ENCODE measurements at places on chromosomes 6 and 20. TPM values are rescaled to one million over a fixed set of nuclear protein-coding genes. Genes with fewer than 3 reads are reported as not detected.

DNA sequence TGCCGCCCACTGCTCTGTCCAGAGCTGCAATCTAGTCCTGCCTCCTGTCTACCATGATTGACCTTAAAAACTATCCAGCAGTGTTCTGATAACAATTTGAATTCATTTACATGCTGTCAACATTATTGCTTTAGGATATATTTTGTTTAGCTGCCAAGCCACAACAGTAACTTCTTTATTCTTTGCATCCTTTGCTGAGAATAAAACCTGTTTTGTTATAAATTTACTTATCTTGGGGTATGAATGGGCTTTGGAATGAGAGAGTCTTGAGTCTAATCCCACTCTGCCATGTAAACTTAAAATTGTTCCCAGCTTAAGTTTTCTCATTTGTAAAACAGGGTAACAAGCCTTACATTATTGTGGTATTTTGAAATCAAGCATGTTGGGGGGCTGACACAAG lies 116.4 kb downstream of the FLRT3 start:
- no peak for DNase-seq
- H3K4me1 ChIP-seq = peaks cover 6% of the 10 kb centered on the region
- H3K27ac ChIP-seq = no peak overlapping the region
- no peak overlapping the region for H3K4me3 ChIP-seq

DNA sequence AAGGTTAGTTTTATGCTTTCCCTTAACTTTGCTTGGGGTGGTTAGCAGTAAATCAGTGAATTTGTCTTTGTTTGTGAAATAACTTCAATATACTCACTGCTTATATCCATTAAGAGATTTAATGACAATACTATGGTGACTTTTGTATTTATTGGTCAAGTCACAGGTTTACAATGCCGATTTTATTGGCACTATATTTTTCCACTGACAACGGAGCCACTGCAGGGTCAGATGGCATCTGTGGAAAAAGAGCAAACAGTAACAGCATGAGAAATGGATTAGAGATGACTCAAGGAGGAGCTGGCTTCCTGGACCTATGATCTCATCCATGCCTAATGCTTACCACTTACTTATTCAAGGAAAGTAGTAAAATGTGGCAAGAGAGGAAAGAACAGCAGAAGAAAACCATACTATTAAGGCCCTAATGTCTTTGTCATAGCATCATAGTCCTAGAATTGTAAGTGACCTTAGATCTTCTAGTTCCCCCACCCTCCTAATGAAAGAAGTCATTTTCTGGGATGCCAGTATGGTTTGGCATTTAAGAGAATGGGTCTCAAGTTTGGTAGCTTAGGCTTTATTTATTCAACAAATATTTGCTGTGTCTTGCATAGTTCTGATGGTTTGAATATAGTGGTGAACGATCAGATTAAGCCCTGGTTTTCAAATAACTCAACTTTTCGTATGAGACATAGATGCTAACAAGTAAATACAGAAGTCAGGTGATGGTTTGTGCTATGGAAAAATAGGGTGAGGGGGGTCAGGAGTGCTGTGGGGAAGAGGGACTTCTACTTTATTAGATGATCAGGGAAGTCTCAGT lies 18.5 kb downstream of the RNF144B start:
- H3K27ac ChIP-seq = peak overlapping the region; percentile 36
- DNase-seq = no peak
- peaks cover 21% of the 10 kb centered on the region for H3K36me3 ChIP-seq
- peaks cover 7% of the 10 kb centered on the region for H3K4me1 ChIP-seq
- no peaks in the 10 kb centered on the region for H3K27me3 ChIP-seq

DNA sequence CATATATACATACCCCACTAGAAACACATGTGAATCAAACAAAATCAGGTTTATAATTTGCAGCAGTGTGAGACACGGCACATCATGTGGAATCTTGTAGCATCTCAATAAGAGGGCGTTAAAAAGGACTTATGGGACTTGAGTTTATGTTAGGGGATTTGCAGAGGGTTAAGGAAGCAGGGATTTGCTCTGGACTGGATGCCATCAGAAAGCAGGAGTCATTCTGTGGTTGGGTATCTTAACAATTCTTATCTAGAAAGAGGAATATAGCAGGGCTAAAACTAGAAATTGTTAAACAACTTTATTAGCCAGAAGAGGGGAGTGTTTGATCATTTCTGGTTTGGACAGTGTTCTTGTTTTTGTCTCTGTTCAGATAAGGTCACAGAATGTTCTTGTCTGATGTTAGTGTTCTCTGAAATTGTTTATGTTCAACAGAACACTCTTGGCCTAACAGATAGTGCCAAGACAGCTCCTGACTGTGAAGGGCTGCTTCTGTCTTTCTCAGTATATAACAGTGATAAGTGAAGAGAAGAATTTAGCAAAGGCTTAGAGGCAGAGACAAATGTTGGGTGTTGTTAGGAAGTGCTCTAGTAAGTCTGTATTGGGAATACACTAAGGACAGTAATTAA lies 39.2 kb downstream of the LIN28B start:
- no peak for DNase-seq
- no peak overlapping the region for H3K4me3 ChIP-seq
- H3K4me1 ChIP-seq = no peaks in the 10 kb centered on the region
- H3K27ac ChIP-seq = no peak overlapping the region
- no peaks in the 10 kb centered on the region for H3K36me3 ChIP-seq
- H3K27me3 ChIP-seq = no peaks in the 10 kb centered on the region

DNA sequence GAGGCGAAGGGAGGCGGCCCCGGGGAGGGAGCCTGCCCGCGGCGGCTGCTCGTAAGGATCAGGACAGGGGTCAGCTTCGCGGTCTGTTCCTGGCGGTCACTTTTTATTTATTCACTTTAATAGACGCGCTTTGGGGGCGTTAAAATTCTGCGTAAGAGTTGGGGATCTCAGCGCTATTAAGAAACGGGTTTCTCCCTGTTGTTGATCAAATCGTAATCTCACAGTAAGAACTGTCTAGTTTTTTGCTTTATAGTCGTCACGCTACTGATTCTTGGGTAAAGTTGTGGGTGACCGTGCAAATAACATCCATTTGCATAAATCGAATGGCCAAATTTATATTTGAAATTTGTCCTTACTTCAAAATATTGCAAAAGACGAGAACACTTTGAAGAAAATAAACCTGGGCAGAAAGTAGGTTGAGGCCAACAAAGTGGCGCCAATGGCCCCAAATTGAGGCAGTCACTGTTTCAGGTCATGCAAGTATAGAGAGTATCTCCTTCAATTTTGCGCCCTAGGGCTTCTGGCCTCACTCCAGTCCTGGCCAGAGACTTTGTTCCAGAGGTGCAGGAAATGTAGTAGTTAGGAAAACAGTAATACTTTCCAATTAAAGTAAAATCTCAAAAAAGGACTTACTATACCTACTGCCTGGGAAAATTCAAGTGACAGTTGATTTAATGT lies 963 bp upstream of the RMND1 start:
- peak overlapping the region; percentile 91 for H3K4me3 ChIP-seq
- DNase-seq = no peak
- no peaks in the 10 kb centered on the region for H3K36me3 ChIP-seq
- no peaks in the 10 kb centered on the region for H3K27me3 ChIP-seq
- H3K4me1 ChIP-seq = peaks cover 25% of the 10 kb centered on the region

DNA sequence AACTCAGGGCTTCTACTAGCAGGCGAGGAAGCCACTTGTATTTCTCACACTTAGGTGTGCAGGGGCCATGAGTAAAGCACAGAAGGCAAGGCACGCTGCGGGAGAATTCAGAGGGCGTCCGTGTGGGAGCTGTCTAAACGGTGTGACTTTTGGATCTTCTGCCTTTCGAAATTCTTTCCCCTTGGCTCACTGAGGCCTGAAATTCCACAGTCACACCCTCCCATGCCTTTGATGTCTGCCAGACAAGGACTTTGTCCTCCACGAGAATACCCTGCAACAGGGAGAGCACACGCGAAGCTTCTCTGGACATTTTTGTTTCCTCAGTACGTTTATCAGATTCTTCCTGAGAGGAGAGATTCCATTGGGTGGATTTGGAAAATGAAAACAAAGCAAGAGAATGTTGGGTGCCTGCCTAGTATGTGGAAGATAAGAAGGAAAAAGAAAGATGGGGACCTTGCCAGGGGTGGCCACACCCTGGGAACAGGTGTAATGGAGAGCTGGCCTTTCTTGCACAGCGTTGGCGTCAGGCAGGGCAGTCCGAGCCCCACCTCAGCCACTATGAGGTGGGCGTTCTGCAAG lies 235.7 kb downstream of the MYLK4 start:
- H3K27ac ChIP-seq = no peak overlapping the region
- H3K36me3 ChIP-seq = no peaks in the 10 kb centered on the region
- no peak overlapping the region for H3K4me3 ChIP-seq

SNAI1 gene
- total RNA-seq = 4.1 TPM

DNA sequence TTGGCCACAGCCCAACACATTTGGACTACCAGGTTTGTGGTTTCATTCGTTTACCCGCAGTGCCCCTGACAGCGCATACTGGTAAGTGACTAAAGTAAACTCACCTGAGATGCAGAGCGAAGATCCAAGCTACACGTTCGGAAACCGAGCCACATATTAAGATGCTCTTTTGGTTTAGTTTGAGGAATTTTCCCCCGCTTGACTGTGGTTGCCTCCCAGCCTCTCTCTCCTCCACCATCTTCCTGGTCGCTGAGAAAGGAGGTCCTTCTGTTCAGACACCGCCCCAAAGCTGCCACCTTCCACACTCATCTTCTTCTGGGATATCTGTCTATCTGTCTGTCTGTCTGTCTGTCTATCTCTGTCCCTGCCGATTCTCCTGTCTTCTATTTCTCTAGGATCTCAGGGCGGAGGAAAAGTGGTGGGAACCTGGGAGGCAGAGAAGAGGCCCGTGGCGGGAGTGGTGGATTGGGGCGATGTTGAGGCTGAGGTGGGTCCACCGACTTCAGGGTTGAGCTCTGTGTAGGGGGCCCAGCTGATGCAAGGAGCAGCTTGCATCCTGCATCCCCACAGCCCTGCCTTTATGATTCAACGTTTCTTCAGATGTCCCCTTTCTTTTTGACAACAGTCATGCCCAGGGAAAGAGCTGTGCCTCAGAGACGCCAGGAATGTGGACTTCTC lies 196.9 kb upstream of the ZNF184 start:
- peaks cover 98% of the 10 kb centered on the region for H3K27me3 ChIP-seq
- peak overlapping the region; percentile 18 for H3K4me3 ChIP-seq
- no peaks in the 10 kb centered on the region for H3K36me3 ChIP-seq

DNA sequence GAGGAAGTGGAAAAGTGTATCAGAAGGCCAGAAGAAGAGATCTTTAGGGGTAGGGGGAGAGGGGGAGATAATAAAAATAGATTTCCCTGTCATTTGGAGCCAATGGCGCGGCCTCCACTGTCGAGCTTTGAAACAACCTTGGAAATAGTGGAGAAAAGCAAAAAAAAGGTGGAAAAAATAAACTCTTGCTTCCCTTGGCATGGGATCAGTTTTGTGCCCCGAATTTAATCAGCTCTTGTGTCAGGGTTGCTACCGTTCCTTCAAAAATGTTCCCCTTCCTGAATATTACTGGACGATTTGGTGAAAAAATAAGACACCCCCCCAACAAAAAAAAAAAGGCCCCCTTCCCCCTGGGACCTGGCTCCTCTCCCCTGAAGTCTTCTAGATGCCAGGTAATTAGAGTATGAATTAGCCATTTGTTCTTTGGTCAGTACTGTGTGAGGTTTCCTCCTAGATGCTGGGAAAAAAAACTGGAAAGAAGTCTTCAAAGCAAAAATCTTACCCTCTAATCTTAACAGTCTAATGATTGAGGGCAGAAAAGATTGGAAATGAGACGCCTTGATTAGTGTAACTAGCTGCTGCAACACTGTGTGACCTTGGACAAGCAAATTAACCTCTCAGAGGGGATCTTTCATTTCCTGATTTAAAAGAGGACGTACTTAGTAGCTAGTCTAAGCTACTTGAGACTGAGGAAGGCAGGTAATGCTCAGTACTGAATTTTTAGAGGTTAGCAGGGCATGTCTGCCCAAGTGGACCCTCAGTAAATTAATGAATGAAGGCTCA lies 872 bp upstream of the RBM39 start:
- no peaks in the 10 kb centered on the region for H3K27me3 ChIP-seq
- peaks cover 27% of the 10 kb centered on the region for H3K36me3 ChIP-seq
- H3K4me3 ChIP-seq = peak overlapping the region; percentile 86
- DNase-seq = no peak

DNA sequence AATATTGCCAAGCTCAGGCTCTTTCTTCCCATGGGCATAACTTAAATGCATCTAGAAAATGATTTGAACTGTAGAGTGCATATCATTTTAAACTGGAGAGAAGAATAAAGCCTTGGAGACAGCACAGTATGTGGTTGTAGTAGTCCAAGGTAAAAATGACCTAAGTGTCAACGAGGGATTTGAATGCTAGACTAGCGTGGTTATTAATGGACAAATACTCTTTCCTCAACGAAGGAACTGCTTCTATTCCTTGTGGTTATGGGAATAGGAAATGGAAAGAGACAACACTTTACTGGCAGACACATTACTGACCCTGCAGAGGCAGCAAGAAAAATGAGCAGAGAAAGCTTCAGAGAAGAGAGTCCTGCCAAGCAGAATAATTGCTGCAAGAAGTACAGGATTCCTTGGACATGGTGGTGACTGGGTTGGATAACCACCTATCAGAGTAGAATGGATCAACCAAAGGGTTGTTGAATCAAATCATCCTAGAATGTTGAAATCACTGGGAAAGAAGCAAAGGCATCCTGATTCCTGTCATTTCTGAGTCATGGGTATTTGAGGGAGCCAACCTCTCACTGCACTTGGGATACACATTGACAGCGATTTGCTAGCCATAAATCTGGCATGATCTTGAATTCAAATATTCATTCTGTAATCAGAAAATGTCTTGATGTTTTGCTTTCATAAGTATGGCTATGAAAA lies 258.1 kb upstream of the EPHA7 start:
- H3K36me3 ChIP-seq = no peaks in the 10 kb centered on the region
- H3K4me1 ChIP-seq = no peaks in the 10 kb centered on the region
- H3K4me3 ChIP-seq = no peak overlapping the region

- H3K27ac ChIP-seq = no peak overlapping the region
- no peak for DNase-seq
- H3K4me3 ChIP-seq = peak overlapping the region; percentile 39
These were observed 125.8 kb downstream of the MRPL14 start for GRCh38 chr6:44001318-44002066.

All from suprapubic skin (tissue), 4 donors.